Hematopoietic multipotent progenitor cell (in vitro differentiated cells): ENCODE measurements at places on chromosomes 1 and 21.
A peak's percentile ranks its signal among the peaks of the same experiment; 100 is the strongest.

- no peak for DNase-seq
These were observed 60.0 kb downstream of the FBXO2 start for GRCh38 chr1:11594222-11594621.

- no peak for DNase-seq
These were observed 43.0 kb downstream of the KDM1A start for GRCh38 chr1:23062271-23062670.

- no peak for DNase-seq
These were observed 103.7 kb upstream of the DPT start for GRCh38 chr1:168832661-168833060.

GRCh38 chr1:209600541-209600940, 17.0 kb downstream of the CAMK1G start:
- no peak for DNase-seq

- no peak for DNase-seq
These were observed 2.4 kb upstream of the RNU11 start for GRCh38 chr1:28646040-28646439.

GRCh38 chr1:244212797-244213475, 161.9 kb downstream of the ZBTB18 start:
- no peak for DNase-seq

DNA sequence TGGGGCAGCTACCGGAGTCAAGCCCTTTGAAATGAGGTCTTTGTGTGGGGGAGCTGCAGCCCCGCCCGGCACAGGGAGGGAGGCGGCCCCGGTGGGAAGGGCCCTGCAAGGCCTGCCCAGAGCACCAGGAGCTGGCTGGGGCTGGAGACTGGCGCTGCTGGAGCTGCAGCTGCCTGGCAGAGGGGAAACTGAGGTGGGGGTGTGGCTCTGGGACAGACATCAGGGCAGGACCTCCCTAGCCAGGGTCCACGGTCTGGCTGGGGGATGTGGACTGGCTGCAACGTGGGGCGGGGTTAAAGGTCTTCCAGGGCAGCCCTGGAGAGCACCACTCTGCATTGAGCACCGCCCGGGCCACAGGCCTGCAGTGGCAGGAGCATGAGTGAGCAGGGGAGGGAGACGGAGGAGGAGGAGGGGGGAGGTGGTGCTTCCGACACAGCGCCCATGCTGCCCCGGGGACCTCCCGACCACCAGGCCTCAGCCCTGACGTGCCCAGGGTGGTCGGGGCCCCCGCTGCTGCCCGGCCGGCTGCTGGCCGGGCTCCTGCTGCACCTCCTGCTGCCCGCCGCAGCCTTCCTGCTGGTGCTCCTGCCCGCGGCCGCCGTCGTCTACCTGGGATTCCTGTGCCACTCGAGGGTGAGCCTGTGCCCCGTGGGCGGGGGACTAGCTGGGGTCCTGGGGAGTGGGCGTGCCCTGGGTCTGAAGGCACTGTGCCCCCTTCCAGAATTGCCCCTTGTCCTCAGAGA, 4.8 kb upstream of the ANKRD65 start:
- no peak for DNase-seq

- peak; percentile 69 for DNase-seq
These were observed 730 bp downstream of the CDC42 start for GRCh38 chr1:22053017-22053860.

GRCh38 chr1:17611991-17612390, 72.5 kb downstream of the ARHGEF10L start:
- no peak for DNase-seq

- DNase-seq = no peak
These were observed 36.2 kb upstream of the LYST start for GRCh38 chr1:235902677-235903542.

DNA sequence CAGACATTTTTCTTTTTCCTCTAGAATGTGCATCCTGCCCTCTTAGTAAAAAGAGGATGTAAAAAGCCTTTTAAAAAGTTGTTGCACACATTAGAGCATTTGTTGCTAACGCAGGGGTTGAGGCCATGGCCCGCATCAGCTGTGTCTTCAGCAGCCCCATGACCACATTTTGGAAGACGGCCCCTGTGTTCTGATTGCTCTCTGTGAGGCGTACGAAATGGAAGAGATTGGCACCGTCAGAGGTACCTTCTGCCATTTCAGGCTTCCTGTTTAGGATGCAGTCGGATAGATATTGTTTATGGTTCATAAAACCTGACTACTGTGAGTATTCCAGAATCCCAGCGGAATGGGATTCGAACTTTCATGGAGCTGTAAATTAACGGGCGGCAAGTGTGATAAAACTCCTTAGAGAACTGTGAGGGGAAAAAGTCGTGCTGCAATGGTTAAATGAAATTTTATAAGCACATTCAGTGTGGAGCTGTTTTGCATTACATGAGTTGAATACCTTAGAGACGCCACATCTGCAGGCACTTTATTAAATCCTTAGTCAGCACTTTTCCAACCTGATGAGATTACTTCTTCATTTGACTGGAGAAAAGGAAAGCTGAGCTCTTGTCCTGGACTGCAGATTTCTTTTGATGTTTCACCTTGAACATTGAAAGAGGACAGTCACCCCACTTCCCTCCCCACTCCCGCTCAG, 273.9 kb downstream of the TM2D1 start:
- DNase-seq = peak; percentile 63

- DNase-seq = no peak
These were observed 1.1 kb upstream of the KPNA6 start for GRCh38 chr1:32106663-32107275.

DNA sequence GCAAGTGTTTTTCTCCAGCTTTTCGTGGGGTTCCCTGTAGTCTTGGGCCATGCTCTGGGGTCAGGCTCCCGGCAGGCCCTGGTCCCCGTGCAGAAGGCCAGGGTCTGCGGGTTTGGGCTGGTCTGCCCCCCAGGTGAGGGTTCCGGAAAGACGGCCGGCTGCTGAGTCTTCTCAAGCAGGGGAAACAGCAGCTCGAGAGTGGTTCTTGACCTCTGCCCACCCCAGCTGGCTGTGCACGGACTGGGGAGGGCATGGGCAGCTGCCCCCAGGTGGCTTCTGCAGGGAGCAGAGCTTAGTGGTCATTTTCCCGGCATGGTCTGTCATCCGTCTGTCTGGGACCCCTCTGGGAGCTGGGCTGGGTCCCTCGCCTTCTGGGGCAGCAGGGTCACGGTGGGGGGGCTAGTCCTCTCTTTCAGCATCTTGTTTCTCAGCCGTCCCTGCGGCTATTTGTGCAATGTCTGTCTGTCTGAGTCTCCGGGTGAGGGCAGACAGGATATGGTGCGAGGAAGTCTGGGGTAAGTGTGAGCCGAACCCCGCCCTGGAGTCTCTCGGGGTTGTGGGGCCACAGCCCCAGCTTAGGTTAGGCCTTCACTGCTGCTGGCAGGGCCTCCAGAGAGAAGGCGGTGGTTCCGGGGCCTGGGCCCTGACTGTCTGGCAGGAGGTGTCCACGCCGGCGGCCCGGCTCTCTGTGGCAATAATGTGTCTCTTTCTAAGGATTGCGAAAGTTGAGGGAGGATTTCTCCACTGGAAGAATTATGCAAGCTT, 6.1 kb downstream of the SKI start:
- peak; percentile 76 for DNase-seq

DNA sequence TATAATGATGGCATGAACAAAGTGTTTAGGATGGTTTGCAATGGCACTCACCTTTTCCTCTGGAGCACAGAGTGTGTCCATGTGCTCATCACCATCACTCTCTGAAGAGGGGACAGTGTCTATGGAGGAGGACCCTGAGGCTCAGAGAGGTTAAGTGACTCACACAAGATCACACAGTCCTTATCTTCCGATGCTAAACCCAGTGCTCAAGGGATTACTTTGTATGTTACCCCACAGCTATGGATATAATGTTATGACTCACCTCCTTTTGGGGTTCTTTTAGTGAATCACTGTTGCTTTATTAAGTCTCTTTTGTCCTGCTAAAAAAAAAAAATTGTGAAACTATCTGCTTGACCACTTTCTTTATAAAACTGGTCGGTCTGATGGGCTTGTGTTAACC, 67.6 kb downstream of the TENT5C start:
- no peak for DNase-seq

DNA sequence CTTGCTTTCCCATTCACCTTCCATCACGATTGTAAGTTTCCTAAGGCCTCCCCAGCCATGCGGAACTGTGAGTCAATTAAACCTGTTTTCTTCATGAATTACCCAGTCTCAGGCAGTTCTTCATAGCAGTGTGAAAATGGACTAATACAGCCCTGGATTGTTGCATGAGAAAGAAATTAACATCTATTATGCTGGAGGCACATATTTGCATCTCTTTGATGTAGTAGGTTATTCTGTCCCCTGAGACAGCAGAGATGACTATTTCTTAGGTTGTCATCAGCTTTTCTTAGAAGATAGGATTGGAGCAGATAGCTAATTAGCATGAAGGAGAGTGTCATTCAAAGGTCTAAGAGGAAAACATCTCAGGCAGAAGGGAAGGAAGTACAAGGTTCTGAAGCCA, 166.2 kb downstream of the OMA1 start:
- no peak for DNase-seq

GRCh38 chr1:63033211-63033610, 249.3 kb downstream of the ATG4C start:
- peak; percentile 2 for DNase-seq

DNA sequence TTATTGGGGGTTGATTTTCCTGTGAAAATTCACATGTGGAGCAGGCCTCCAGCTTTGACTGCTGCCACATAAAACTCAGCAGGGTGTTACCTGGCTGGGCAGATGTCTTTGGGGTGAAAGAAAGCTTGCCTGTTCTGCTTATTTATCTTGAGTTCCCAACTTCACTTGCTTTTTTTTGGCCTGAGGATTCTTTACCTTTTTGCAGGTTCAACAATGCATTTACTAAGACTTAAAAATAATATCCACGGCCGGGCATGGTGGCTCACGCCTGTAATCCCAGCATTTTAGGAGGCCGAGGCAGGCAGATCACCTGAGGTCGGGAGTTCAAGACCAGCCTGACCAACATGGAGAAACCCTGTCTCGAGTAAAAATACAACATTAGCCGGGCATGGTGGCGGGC, 509.1 kb downstream of the KIF26B start:
- DNase-seq = no peak

GRCh38 chr1:63730211-63730610, 43.6 kb upstream of the ROR1 start:
- DNase-seq = no peak

DNA sequence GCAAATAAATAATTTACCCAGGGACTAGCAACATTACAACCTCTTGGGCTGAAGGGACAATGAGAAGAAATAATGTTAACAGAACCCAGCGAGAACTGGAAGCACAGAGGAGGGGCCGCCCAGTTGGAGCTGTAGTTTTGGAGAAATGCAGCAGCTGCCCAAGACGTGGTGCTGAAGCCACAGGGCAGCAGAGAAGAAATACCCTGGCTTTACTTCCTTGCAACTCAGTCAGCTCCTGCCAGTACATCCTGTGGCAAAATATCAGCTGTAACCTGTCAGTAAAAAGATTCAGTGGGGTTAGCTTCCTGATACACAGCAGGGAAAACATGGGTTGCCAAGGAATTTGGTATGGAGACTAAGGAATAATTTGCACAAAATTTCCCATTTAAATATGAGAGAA, 283.6 kb upstream of the USP25 start:
- no peak for DNase-seq

GRCh38 chr1:47418681-47419325, 2.7 kb downstream of the FOXE3 start:
- DNase-seq = no peak

- no peak for DNase-seq
These were observed 5.9 kb downstream of the ZNF644 start for GRCh38 chr1:91015794-91016550.

DNA sequence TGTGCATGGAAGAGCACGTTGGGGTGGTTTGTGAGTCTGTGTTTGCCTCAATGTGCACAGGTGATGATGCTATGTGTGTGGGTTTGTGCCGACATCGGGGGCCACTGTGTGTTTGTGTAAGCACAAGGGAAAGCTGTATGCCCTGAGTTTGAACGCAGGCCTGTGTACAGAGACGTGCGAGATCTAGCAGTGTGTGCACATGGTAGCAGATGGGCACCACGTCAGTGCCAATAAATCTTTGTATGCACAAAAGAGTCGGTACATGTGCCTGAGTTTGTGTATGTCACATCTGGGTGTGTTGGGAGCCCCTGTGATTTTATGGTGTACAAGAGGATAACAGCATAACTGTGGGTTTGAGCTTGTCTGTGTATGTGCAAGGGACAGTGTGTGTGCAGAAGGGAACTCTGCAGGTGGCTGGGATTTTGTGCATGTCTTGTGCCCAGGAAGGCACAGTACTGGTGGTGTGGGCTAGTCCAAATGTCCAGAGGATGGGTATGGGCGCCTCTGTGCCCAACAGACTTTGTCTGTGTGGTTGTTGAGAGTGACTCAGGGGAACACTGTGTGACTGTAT, 32.0 kb upstream of the WASF2 start:
- no peak for DNase-seq

GRCh38 chr21:34885626-34886239, 163.4 kb downstream of the RUNX1 start:
- no peak for DNase-seq

DNA sequence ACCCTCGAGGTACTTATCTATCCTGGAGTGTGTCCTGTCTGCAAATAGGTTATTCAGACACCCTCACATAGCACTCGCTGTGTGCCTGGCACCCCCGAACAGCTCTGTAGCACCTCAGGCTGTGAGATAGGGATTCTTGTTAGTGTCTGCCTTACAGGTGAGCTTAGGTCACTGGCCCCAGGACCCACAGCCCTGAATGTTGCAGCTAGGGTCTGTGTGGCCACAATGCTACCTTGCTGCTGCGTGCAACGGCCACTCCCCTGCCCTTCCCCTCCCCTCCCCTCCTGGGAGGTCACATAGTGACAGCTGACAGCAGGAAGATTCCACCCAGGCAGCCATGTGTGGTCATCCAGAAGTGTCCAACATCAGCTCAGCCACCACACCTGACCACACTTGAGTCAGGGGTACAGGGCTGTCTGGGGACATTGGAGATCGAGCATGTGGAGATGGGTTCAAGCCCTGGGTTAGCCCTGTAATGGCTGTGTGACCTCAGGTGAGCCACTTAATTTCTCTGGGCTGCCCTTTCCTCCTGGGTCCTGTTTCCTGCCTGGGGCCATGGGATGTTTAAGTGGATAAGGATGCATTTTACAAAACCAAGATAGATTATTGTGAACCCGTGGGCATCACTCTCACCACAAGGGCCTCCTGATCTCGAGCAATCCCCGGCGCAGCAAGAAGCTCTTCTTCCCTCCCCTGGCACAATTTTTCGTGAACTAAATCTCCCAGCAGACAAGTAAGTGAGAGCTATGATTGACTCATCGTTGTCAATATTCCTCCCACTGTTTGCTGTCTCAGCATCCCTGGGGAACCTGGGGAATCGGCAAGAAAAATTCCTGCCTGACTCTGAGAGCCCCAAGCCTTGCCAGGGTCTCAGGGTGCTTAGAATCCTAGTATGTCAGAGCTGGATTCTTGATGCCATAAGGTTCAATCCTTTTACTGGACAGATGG, 208.7 kb downstream of the PTPRU start:
- no peak for DNase-seq

DNA sequence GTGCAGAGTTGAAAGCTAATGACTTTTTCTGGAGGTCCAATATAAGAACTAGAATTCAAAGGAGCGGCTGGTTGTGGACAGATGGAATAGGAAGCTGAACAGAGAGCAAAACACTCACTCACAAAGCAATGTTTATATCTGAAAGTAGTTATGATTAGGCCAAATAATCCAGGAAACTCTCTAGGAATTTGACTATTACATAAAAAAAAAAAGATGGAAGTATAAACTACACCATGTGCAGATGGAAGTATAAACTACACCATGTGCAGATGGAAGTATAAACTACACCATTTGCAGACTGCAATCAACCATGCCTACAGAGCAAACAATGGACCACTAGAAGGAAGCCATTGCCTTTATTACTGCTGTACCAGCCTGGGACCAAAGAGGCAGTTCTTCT, 771.1 kb downstream of the BRINP3 start:
- no peak for DNase-seq

GRCh38 chr1:3031401-3032221, 10.3 kb downstream of the ACTRT2 start:
- no peak for DNase-seq

GRCh38 chr1:10980841-10981727, 31.4 kb upstream of the TARDBP start:
- DNase-seq = no peak
